ENCODE measurements at places on chromosomes 2 and 18. TPM values are rescaled to one million over a fixed set of nuclear protein-coding genes. Genes with fewer than 3 reads are reported as not detected.

TMEM169 gene
- 19.4 TPM for total RNA-seq

CCDC74A gene
- total RNA-seq: 8.5 TPM

UNC80 gene
- not detected for total RNA-seq

UGT1A3 gene
- total RNA-seq: not detected

SCN3A gene
- total RNA-seq: not detected

RPRM gene
- not detected for total RNA-seq

DNAH7 gene
- total RNA-seq: 1.4 TPM

PIEZO2 gene
- 10.7 TPM for total RNA-seq

DYNAP gene
- total RNA-seq: not detected

LHCGR gene
- not detected for total RNA-seq

TUBA3D gene
- total RNA-seq: not detected

MARCHF4 gene
- total RNA-seq: 0.19 TPM

SKA1 gene
- total RNA-seq: 0.10 TPM

Measured in myocyte (in vitro differentiated cells).